Activated T-helper 2 cell treated with anti-CD3 and anti-CD28 coated beads, Interferon-gamma antibody, Interleukin-2, Interleukin-4, amounts not matched to agents 10 μg/mL and 5 μg/mL and 100 μg/mL, durations not matched to agents 14 hours and 24 hours and 36 hours (primary cell): ENCODE measurements at places on chromosomes 3 and 15.

DNA sequence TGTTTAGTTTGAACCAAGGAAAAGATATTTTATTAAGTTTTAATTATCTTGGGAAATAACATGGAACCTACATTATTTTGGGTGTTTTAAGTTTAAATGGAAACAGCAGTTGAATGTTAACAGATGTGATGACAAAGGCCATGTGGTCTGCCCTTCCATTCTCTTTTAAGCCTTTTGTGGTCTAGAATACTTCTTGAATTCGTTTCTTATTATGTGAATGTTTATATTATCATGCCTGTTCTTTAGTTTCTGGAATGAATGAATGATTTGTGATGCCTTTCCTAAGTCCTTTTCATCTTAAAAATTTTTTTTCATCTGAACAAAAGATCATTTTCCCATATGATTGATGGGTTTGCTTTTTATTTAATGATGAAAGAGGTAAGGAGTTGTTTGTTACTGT lies 44.6 kb downstream of the SNRK start:
- no peak for DNase-seq

GRCh38 chr3:79405183-79405582 lies 362.6 kb downstream of the ROBO1 start:
- no peak for DNase-seq

DNA sequence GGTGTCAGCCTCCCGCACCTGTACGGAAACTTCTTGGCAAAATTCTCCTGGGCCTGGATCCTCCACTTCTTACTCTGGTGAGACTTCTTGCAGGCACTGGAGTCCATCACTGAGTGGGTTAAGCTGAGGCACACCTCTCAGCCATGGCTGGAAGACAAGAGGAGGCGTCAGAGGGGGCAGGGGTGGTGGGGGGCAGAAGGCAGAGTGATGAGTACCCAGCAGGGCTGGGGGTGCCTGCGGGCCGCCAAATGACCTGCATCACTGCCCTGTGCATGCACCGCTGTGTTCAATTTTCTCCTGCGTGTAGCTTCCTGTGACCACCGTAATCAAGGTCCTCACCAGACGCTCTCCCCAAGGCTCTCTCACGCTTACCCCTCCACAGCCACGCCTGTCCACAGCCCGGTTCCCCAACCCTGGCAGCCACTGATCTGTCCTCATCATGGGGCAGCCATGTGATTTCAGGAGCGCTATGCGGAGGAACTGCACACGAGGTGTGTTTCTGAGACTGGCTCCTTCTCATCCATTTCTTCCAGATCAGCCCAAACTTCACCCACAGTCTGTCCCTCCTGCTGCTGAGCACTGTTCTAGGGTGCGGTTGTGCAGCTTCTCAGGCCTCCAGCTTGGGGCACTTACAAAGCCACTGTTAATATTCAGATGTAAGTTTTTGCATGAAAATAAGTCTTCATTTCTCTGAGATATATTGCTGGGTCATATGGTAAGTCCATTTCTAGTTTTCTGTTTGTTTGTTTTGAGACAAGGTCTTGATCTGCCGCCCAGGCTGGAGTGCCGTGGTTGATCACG lies 5.2 kb downstream of the C3orf22 start:
- no peak for DNase-seq

DNA sequence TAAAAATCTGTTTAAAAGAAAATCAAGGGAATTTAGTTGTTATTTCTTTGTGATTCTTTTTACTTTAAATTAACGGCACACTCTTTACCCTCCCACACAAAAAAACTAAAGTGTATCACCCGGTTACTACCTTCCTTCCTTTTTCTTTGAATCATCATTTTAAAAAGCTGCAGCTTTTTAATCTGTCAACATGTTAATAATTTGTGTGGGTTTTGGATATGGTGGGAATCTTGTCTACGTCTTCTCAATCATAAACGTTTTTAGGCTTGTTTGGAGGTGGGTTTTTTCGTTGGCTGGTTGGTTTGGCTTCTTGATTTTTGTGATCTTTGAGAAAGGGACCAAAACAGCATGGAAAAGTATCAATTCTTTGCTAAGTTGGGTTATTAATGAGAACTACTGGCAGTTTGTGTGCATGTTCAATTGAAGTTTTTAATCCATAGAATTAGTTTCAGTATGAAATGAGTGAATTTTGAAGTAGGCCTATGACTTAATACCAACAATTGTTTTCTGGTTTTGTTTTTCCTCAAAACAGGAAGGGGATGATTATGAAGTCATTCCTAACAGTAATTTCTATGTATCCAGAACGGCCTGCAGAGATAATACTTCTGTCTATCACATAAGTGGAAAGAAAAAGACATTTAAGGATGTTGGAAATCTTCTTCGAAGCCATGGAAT lies 4.5 kb downstream of the SMC4 start:
- no peak for DNase-seq
